ENCODE measurements at places on chromosomes 2 and 18. TPM values are rescaled to one million over a fixed set of nuclear protein-coding genes. Genes with fewer than 3 reads are reported as not detected.

GRCh38 chr18:49486606-49486952 lies 455 bp downstream of the C18orf32 start:
- no peak for DNase-seq

GRCh38 chr2:18795906-18796305 lies 206.5 kb upstream of the NT5C1B start:
- no peak for DNase-seq

DNA sequence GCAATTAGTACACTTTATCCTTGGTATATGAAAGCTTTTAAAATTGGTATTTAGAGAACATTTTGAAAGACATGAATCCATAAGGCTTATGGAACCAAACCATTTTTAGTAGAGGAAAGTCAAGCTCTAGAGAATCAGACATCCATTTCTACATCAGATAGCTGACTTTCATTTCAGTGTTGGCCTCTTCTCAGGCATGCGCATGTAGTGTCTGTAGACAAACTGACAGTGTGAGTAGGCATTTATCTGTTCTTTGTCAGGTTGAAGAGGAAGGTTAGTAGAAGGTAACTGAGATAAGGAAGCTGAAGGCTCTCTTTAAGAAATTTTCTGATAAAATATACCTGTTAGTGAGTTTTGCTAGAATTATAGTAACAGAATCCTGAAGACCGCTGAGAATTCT lies 221.9 kb upstream of the SIX3 start:
- no peak for DNase-seq

- no peak for DNase-seq
Measured at GRCh38 chr2:121748202-121748601, 7.2 kb upstream of the TSN start.

DNA sequence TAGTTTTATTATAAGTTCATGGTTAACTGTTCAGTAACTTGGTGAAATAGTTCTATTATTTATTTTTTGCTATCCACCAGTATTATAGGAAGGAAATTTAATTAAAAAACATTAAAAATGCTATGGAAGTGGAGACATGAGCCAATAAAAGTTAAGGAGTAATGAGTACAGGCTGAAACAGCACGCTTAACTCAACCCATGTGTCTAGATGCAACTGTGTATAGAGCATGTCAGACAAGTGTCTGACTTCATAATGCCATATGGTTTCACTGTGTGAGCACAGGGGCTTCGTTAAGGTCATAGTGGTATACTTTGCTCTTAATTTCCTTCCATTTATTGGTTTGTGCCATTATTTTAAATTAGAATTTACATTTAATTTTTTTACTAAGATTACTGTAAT lies 566.8 kb upstream of the NRP2 start:
- no peak for DNase-seq

DNA sequence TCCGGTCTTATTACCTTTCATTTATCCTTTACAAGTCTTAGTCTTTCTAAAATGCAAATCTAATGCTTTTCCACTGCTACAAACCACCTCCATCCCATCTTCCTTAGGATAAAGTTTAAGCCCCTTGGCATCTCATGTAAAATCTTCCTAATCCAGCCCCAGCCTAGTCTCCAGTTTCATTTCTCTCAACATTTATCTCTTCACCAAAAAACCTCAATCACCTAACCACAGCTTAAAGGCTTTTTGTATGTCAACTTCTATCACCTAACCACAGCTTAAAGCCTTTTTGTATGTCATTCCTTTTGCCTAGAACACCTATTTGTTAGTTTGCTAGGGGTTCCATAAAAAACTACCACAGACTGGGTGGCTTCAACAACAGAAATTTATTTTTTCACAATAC lies 4.2 kb downstream of the TRAK2 start:
- DNase-seq: no peak

DNA sequence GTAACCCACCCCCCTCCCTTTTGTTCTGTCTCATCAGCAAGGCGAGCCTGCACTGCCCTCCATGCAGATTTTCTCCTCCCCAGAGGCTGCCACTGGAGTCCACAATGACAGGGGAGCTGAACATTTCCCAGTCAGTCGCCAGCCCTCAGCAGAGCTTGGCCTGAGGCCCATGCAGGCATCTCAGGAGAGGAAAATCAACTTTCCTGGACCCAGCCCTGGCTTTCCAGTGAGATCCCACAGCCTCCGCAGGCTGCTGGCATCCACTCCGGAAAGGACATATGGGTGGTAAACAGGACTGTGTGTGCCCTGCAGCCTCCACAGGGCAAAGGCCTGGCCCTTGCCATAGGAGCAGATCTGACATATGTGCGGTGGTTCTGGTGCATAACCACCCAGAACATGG lies 253.8 kb downstream of the TNS1 start:
- no peak for DNase-seq

DNA sequence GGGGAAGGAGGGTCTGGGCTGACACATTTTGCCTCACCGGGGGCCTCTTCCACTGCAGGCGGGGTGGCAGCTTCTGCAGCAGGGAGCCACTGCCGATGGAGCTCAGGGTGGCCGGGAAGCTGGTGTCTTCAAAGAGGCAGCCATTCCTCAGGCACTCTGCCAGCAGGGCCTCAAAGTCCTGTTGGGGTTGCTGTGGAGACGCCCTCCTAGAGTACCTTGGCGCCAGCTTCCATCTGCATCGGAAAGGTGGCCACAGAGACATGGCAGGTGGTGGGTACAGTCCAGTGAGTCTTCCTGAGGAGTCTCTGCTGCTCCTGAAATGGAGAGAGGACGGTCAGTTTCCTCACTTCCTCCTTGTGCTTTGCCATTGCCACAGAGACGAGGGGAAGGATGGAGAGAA lies 12.1 kb downstream of the CAPN14 start:
- no peak for DNase-seq

GRCh38 chr2:204354442-204354856 lies 190.8 kb upstream of the PARD3B start:
- DNase-seq: no peak

- no peak for DNase-seq
Measured at GRCh38 chr2:37090019-37090477, 5.7 kb downstream of the GPATCH11 start.

GRCh38 chr2:229090225-229090624 lies 180.9 kb downstream of the PID1 start:
- peak; percentile 26 for DNase-seq

DNA sequence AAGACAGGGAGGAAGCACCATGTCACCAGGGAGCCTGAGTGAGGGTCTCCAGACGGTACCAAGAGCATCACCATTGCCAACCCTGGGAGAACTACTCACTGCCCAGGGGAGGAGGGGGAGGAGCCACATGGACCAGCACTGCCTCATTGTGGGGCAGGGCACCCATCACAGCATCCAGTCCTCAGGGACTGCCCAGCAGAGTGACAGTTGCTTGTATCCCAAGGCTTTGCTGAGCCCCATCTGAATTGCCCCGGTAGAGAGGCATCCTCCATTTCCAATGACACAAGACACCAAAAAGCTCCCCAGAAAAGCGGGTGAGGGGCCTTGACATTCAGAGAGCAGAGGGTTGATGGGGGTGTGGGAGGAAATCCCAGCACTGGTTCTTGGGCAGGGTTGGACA lies 6.8 kb upstream of the CIB4 start:
- no peak for DNase-seq

- no peak for DNase-seq
Measured at GRCh38 chr18:45349019-45349418, 266.3 kb upstream of the SLC14A2 start.

DNA sequence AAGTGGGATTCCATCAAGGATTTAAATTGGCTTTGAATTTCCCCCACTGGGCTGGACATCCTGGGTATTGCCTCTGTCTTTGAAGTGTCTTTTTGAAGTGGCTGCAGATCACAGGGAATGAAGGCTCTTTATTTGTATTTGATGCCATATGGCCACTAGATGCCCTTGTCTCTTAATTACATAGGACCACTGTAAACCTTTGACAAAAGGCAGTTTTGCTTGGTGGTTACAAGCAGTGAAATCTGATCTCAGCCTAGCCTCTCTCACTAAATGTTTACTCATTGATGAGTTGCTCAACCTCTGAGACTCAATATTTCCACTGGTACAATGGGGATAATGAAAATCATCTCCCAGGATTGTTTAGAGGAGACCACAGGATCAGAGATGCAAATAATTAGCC lies 102.2 kb downstream of the INSIG2 start:
- DNase-seq: no peak

GRCh38 chr2:20023688-20024087 lies 11.2 kb upstream of the MATN3 start:
- DNase-seq: no peak

- no peak for DNase-seq
Measured at GRCh38 chr2:216548901-216549331, 50.3 kb downstream of the RPL37A start.

- no peak for DNase-seq
Measured at GRCh38 chr2:78992451-78992806, 33.1 kb upstream of the REG3G start.

- peak; percentile 36 for DNase-seq
Measured at GRCh38 chr2:23705771-23706612, 220.9 kb downstream of the ATAD2B start.

- DNase-seq: no peak
Measured at GRCh38 chr18:58788470-58788869, 76.2 kb upstream of the ZNF532 start.

- no peak for DNase-seq
Measured at GRCh38 chr18:24475926-24476589, 15.6 kb downstream of the HRH4 start.

GRCh38 chr2:201183365-201183727 lies 405 bp downstream of the CASP10 start:
- no peak for DNase-seq

DNA sequence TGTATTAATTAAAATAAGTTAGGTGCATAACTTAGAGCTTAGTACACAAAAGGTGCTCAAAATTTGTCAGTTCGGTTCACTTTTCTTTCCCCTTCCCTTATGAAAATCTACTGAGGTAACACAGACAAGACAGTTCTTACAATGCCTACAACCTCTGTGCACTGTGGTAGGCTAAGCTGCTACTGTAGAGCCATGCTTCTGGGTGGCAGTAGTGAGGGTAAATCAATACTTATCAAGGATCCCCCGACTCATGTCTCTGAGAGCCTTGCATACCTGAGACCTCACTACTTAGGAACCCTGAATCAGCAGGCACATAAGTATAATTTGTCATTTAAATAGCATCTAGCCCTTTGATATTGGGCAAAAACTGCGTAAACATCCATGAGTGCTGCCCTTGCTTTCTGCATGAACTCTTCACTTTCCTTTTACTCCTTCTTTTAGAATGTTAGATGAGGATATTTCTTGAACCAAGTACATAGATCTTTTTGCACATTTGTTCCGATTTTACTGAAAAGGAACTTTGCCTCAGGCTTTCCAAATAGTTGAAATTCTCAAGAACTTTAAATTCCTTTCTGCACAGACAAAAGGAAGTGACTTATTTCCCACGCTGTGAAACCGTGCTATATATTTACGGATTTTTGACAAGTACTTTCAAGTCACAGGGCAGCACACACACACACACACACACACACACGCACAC lies 234.4 kb downstream of the TRIB2 start:
- no peak for DNase-seq

DNA sequence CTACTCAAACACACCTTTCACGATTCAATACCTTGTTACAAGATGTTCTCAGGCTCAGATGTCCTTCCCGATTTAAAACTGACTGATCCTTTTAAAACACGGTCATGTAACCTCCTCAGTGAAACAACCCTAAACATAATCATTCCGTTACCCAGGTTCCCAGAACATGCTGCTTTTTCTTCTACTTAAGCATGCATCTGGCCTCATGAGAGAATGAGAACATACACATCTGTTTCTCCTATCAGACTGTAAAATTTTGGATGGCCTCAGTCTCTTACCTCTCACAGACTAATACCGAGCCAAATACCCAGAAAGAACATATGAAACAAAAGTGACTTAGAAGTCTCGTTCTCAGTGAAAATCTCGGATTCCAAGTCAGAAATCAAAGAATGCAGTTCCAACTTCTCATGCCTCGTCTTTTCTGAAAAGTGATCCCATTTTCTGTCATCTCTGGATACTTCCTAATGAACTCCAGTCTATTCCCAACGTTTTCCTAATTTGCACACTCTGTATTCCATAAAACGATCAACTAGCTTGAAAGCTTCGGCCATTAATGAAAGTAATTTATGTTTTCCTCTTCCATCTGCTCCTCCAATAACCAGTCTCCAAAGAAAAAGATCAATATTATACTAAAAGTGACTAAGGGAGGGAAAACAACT lies 919 bp downstream of the SF3B1 start:
- DNase-seq: no peak

GRCh38 chr2:102331311-102331980 lies 20.1 kb downstream of the IL1RL1 start:
- DNase-seq: no peak

GRCh38 chr2:189350540-189351209 lies 90.6 kb upstream of the WDR75 start:
- no peak for DNase-seq

- DNase-seq: peak; percentile 60
Measured at GRCh38 chr2:64453770-64454385, at the start of gene LGALSL. LGALSL (plus strand) TSS chr2:64454162; CDS start chr2:64454546, 384 bp downstream.

GRCh38 chr18:23982155-23983079 lies 32.1 kb upstream of the TTC39C start:
- DNase-seq: peak; percentile 20

GRCh38 chr18:36451454-36452251 lies 154.1 kb downstream of the FHOD3 start:
- no peak for DNase-seq

DNA sequence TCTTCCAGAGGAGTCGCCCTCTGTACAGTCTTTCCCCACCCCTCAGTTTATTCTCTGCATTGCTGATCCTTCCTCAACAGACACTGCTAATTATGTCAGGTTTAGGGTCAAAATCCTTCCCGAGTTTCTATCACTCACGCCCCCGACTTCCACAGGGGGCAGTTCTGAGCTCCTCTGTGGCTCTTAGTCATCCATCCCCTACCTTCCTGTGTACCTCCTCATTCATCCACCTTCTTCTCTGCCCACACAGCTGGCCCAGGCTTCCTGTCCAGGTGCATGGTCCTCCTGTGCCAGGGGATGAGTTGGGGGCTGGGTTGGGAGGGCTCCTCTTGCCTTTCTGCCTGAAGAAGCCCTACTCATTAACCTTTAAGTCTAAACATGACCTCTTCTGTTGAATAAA lies 202.9 kb downstream of the ARL4C start:
- no peak for DNase-seq

GRCh38 chr2:191789796-191790195 lies 57.1 kb downstream of the CAVIN2 start:
- no peak for DNase-seq

GRCh38 chr2:95376311-95377215 lies 25.9 kb upstream of the FAHD2A start:
- DNase-seq: no peak

- no peak for DNase-seq
Measured at GRCh38 chr2:13597176-13597575, 880.4 kb downstream of the TRIB2 start.

GRCh38 chr2:45072862-45073237 lies 63.6 kb upstream of the SIX2 start:
- no peak for DNase-seq

- no peak for DNase-seq
Measured at GRCh38 chr2:112601754-112602153, 17.3 kb downstream of the CHCHD5 start.

SH2D6 gene
- total RNA-seq: not detected

KCNE4 gene
- total RNA-seq: 2.0 TPM

SP5 gene
- total RNA-seq: 0.39 TPM

CPLX4 gene
- total RNA-seq: not detected

APOB gene
- 8.8 TPM for total RNA-seq

CROCC2 gene
- not detected for total RNA-seq

KYNU gene
- total RNA-seq: 0.46 TPM

ASPRV1 gene
- total RNA-seq: 3.1 TPM

DNAJC27 gene
- 5.2 TPM for total RNA-seq

SLC66A3 gene
- 10.6 TPM for total RNA-seq

BMP10 gene
- not detected for total RNA-seq

LAMA1 gene
- 0.10 TPM for total RNA-seq

C18orf32 gene
- total RNA-seq: 28.2 TPM

HOXD1 gene
- not detected for total RNA-seq

CXCR4 gene
- total RNA-seq: 2.5 TPM

Data from gastrocnemius medialis (tissue), 4 donors.